ENCODE measurements at places on chromosomes 5 and 9.

GRCh38 chr5:170100066-170100943 is 5.4 kb upstream of the FOXI1 start:
- DNase-seq: peak; percentile 88

DNA sequence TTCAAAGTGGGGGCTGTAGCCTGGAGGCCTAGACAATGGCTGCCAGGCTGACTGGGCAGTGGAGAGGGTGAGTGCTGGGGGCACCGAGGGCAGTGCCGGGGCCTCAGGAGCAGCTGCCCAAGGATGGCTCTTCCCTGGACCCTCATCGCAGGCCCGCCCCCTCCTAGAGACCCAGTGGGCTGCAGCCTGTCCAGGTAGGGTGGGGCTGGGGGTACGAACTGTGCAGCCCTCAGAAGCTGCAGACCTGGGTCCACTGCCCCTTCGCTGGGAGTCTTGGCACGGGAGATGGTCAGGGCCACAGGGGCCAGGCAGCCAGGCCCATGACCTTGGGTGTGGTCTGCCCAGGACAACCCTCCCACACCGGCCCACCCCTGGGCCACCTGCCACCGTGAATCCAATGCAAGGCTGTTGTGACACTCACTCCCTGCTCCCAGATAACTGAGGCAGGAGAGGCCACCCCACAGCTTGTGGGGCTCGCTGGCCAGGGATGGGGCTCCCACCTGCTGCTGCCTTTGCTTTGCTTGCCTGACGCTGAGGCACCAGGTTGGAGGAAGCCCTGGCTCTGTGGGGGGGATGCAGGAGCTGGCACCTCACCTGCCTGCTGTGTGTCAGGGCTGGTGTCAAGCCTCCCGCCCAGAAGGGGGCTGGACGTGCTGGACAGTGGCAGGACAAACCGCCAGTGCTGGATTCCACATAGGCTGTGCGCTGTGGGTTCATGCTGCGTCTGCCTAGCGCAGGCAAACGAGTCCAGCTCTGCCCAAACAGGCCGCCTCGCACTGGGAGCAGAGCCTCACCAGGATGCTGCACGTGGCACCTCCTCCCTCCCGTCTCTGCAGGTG is 23.1 kb upstream of the SLC9A3 start:
- DNase-seq: no peak

GRCh38 chr5:68447136-68447929 is 231.8 kb downstream of the PIK3R1 start:
- DNase-seq: no peak

DNA sequence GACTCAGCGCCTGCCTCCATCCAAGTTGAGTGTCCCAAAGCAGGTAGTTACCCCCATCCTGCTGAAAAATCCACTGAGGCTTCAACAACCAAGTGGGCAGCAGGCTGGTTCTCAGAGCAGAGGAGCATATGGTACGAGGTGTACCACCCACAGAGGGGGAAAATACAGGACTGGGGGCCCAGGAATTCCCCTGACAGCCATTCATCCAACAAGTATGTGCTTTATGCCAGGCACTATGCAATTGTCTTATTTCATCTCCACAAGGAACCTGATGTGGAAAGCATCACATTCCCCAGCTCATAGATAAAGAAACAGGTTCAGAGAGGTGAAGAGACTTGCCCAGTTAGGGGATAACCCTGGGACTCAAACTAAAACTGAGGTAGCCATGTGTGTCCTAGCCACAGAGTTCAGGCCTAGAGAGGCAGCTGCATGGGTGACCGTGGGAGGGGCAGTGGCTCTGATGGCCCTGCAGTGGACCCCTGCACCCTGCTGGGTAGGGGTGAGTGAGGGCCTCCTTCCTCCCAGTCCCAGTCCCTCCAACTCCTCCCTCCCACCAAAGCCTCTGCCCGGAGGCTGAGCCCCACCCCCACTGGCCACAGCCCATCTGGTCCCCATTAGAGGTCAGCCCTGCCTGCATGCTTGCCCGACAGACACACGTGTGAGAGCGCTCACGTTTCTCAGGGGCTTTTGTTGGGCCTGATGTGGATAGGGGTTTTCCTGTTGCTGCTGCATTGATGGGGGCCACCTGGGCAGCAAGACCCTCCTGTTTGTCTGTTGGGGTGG is 11.5 kb downstream of the PDLIM4 start:
- DNase-seq: peak; percentile 84

DNA sequence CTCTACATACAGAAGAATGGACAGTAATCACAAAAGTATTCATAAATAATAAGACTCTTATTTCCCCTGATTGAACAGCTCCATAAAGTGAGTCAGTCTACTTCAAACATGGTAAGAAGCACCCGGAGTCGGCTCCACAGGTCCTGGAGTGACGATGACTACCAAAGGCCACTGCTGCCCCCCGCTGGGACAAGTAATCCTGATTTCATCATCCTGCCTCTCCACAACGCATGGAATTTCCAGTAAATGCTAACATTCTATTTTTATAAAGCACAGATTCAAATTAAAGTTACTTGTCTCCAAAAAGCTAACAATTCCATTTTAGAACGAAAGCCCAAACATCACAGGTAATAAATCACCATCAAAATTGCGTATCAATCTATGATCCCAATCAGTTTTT is 16.2 kb downstream of the ATPSCKMT start:
- peak; percentile 22 for DNase-seq

DNA sequence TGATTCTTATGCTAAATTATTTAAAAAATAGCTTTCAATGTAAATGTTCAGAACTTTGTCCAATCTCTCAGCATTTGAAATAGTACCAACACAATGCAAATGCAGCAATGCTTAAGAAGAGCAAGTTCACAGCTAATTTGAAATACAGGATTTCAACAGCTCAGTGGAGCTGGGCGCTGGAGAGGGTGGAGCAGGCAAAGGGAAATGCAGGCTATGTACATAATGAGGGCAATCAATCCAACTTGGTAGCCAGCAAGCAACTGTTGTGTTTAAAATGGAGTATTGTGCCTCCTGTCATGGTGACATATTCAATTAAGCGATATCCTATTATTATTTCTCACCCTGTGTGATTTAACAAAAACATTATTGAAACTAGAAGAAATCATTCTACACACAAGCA is 568.8 kb downstream of the PSAT1 start:
- no peak for DNase-seq

DNA sequence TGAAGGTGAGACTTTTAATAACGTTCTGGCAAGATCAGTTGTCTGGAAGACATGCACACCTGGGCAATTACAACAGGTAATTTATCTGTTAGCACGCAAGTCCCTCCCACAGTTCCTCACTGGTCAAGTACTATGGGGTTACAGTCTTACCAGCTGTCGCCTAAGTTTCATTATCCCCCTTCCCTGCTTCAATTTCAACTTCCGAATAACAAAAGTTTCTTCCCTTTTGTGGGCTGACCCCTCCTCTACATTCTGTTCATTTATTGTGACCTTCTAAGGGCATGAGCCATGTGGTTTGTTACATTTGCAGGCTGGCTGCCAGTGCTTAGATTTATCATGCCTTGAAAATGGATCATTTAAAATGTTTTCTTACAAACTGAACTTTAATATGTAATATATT is 16.5 kb downstream of the GAPT start:
- no peak for DNase-seq

- DNase-seq: no peak
Measured at GRCh38 chr5:57491369-57491965, 8.9 kb upstream of the ACTBL2 start.

DNA sequence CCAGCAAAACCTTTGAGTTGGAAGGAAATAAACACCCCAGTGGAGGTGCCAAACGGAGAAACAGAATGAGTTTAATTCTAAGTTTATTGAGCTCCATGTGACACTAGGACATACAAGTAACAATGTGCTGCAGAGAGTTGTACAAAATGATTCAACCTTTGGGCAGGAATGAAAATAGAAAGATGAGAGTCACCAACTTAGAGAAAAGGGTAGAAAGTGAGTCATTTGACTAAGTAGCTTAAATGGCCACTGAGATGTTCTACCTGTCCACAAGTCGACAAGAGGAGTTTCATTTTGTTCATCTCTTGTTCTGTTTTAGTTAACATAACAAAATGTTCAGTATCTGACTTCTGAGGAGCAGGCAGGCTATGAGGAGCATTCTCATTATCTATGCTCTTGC is 284.7 kb downstream of the NR2F1-AS1 start:
- DNase-seq: no peak

GRCh38 chr5:177402271-177403043 is 2.0 kb upstream of the PFN3 start:
- DNase-seq: peak; percentile 82

DNA sequence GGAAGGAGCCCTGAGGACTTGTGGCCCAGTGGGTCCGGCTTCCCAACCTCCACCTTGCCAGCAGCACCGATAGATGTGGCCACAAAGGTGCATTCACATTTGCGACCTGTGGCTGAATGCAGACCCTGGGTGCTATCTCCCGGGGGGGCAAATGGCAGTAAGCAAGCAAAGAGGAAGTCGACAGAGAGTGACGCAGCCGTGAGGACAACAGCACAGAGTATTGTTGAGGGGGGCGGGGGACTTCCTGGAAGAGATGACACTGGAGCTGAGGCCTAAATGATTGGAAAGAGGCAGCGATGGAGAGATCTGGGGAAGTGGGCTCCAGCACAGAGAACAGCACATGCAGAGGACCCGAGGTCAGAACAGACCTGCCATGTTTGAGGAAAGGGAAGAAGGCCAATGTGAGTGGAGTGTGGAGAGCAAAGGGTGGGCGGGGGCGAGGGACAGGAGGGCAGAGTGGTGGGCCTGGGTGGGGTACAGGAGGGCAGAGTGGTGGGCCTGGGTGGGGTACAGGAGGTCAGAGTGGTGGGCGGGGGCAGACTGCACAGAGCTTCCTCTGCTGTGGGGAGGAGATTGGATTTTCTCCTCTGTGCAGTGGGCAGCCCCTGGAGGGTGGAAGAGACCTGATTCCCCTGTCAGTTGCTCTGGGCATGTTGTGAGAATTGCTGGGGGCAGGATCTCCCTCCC is 42.6 kb downstream of the ADAMTS2 start:
- DNase-seq: no peak

DNA sequence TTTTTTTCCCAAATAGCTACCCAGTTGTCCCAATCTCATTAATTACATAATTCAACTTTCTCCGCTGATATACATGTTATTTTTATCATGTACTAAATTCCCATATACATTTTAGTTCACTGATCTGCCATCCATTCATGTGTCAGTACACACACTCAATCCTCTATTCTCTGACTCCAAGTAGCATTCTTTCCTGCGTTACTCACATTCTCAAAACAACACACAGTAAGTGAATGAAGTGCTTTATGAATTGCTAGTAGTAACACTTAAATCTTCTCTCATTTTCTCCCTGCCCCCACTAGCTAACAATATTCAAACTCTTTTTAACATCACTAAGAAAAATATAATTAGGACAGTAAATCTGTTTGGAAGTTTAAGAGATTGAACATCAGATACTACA is 8.9 kb downstream of the ZNF366 start:
- no peak for DNase-seq

DNA sequence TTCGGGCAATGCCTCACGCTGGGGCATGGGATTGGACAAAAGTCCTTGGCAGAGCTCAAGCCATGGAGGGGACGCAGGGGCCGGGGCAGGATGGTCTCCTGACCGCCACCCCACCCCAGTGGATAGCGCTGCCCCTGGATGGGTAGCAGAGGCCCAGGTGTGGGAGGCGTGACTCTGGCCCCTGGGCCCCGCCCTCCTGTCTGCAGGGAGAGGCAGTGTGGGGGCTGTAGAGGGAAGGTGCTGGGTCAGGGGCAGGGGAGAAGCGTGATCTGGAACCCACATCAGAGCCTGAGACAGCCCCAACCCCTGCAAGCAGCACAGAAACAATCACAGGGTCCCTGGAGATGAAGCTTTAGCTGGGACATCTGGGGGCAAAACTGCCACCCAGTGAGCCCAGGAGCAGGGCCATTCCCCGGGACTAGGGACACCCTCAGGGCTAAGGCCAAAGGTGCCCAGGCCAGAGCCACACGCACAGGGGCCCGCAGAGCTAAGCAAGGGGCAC is 36.2 kb downstream of the NACC2 start:
- DNase-seq: no peak

GRCh38 chr5:127369796-127370195 is 79.2 kb downstream of the MEGF10 start:
- DNase-seq: no peak

DNA sequence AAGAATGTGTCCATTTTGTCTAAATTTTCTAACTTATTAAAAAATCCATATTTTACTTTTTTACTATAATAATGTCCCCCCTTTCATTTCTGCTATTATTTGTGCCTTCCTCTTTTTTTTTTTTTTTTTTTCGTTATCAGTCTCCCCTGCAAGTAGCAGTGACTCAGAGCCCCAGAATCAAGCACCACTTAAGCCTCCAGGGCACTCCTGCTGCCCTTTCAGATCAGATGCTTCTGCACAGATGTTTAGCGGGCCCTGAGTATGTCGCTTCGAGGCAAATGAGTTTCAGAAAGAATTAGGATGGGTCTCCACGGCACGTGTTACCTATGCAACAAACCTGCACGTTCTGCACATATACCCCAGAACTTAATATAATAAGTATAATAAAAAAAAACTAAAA is 11.7 kb downstream of the MED7 start:
- DNase-seq: no peak

GRCh38 chr9:16321461-16322119 is 548.9 kb downstream of the BNC2 start:
- peak; percentile 54 for DNase-seq

- DNase-seq: no peak
Measured at GRCh38 chr5:85931220-85931619, 686.5 kb upstream of the COX7C start.

- no peak for DNase-seq
Measured at GRCh38 chr9:124779368-124780059, 2.6 kb downstream of the OLFML2A start.

- no peak for DNase-seq
Measured at GRCh38 chr5:144048259-144048856, 122.1 kb downstream of the YIPF5 start.

GRCh38 chr5:126383776-126384175 is 39.4 kb upstream of the GRAMD2B start:
- DNase-seq: no peak

DNA sequence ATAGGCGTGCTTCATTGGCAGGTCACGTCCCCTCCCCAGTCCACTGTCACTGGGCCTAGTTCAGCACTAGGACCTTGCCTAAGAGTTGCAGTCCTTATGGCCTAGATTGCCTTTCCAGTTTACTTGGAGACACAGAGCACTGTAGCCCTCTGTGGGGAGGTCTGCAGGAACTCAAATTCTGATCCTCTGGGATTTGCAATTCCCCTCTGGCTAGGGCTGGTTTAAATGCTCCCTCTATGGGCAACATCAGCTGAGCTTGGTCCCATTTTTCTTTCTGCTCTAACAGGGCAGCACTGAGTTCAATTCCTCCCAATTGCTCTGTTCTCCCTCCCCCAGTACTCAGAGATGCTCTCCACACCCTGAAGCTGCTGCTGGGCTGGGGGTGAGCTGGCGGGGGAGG is 358.2 kb downstream of the HTR1A start:
- DNase-seq: no peak

All from retina (tissue), 1 donor.